ELR (cell line): ENCODE measurements at places on chromosomes 12 and 14.
A peak's percentile ranks its signal among the peaks of the same experiment; 100 is the strongest.

DNA sequence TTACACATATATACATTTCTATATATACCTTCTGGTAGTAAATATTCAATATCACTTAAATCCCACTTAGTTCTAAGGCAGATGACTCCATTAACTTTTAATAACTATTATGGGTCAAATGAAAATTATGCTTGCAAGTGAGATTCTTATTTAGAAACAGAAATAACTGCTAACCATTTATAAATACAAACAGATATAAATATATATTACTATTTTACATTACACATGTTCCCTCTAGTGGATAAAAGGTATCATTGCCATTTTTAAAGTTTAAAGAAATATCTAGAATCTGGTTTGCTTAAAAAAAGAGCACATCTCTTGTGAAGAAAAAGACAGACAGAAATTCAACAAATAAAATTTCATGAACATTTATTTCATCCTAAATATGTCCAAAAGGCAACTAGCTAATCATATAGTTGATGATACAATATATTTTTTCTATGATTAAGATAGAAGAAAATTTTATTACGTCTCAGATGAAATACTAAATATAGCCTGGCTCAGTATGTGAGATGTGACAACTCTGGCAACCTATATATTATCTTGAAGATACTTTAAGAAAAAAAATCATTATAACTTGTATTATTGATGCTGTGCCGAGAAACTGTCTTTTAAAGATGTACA is 11.7 kb upstream of the RAD51AP1 start:
- DNase-seq = peak; percentile 49

DNA sequence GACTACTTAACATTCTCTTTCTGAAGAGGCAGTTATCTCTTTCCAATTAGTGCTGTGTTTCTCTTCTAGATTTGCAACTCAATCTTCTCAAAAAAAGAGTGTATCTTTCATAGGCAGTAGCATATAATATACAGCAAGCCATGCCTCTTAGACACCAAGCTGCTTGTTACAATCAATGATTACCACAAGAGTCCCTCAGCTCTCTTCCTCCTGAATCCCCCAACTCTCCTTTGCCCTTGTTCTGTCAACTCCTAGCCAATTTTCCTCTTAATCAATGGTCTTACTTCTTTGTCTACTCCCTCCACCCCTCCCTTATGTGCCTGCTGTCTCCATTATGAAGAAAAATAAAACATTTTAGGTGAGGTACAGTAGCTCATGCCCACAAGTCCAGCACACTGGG is 2.6 kb downstream of the TMTC1 start:
- DNase-seq = no peak

DNA sequence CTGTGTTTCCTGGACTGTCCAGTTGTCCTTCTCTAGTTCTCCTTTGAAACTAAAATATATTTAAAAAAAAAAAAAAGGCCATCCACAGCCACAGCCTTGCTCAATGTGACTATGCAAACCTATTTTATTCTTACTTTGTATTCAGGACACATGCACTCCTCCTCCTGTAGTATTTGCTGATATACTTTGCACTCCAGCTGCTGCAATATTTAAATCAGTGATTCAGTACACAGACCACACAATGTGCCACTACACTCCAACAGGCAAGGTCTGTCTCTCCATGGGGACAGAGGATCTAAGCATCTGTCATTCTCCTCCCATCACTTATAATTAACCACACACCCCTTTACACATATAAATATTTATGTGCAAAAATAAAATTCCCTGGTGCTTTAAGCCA is 40.2 kb upstream of the CCDC196 start:
- DNase-seq = no peak

- no peak for DNase-seq
Measured at GRCh38 chr12:57342207-57342691, 88.6 kb downstream of the R3HDM2 start.

- peak; percentile 67 for DNase-seq
Measured at GRCh38 chr12:93879476-93880421, 202.6 kb downstream of the CRADD start.

DNA sequence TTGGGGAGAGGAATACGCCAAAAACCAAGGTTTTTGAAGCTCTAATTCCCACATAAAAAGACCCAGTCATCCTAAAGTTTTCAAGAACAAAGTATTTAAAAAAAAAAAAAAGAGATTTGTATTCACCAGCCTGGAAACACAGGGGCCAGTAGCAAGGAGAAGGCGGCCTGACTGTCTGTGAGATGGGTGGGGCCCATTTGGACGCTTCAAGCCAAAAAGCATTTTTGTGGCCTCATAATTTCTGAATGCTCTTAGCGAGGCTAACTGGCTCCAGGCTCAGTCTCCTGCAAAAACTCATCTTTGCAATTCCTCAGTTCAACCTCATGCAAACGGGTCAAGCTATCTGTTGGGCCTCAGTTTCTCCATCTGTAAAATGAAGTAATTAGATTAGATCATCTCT is 514.1 kb downstream of the MED13L start:
- DNase-seq = no peak

GRCh38 chr12:41402801-41403200 is 214.7 kb downstream of the PDZRN4 start:
- peak; percentile 4 for DNase-seq

DNA sequence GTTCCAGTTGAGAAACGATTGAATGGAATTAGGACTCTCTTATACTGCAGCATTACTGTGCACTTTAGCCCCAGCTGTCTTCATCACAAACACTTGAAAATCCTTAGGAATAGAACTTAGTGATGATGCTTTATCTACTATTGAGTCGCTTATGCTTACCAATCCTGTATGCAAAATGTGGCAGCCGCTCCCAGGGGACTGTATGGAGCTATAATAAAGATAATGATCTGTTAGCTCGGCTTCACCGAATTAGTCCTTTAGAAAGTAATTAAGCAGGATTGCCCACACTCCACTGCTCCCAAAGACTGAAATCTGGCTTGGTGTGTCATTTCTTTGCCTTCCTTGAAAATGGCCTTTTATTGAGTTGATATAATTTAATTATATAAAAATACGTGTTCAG is 10.6 kb downstream of the EML1 start:
- no peak for DNase-seq

DNA sequence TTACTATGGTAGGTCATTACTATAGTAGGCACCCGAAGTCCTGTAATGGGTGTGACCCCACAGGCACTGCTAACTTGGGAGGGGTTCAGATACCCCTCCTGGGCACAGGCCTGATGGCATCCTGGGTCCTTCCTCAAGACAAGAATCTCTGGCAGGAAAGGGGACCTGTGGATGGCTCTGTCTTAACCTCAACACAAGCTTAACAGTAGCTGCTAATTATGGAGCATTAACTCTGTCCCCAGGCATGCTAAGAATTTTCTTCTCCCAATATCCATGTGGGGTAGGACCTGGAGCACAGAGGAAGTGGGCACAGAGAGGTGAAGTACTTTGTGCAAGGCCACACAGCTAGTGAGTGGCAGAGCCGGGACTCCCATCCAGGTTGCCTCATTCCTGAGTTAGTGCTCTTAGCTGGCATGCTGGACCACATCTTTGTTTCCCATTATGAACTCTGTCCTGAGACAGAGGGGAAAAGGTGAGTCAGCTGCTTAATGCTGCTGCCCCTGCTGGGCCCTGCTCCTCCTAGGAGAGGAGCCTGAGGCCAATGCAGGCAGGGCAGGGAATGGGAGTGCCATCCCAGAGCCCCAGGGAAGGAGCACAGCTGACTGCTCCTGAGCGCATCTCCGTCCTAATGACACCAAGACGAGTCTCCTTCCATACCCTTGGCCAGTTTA is 32.1 kb downstream of the GALNT16 start:
- peak; percentile 33 for DNase-seq

- DNase-seq = no peak
Measured at GRCh38 chr14:103503296-103503695, 19.3 kb downstream of the CKB start.

DNA sequence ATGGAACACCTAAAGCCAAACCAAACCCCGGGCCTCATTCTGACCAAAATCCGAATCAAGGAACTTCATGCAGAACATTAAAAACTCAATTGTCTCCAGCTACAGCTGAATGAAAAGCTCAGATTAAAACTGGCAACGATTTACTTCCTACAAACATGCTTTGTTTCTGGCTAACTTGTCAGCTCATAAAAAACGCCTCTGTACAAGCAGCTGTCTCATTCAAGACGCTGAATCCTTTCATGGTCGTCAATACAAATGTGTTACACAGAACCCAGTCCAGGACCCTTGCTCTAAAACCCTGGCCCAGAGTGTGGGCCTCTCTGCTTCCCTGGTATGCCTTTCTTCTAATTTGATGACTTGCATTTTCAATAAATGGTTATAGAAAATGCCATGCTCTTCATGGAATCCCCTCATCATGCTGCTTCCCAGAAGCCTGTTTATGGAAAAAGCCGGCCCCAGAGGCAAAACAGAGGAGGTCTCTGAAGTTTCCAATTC is 183.1 kb downstream of the PHLDA1 start:
- no peak for DNase-seq

- no peak for DNase-seq
Measured at GRCh38 chr12:67918441-67918840, 70.8 kb upstream of the IFNG-AS1 start.

DNA sequence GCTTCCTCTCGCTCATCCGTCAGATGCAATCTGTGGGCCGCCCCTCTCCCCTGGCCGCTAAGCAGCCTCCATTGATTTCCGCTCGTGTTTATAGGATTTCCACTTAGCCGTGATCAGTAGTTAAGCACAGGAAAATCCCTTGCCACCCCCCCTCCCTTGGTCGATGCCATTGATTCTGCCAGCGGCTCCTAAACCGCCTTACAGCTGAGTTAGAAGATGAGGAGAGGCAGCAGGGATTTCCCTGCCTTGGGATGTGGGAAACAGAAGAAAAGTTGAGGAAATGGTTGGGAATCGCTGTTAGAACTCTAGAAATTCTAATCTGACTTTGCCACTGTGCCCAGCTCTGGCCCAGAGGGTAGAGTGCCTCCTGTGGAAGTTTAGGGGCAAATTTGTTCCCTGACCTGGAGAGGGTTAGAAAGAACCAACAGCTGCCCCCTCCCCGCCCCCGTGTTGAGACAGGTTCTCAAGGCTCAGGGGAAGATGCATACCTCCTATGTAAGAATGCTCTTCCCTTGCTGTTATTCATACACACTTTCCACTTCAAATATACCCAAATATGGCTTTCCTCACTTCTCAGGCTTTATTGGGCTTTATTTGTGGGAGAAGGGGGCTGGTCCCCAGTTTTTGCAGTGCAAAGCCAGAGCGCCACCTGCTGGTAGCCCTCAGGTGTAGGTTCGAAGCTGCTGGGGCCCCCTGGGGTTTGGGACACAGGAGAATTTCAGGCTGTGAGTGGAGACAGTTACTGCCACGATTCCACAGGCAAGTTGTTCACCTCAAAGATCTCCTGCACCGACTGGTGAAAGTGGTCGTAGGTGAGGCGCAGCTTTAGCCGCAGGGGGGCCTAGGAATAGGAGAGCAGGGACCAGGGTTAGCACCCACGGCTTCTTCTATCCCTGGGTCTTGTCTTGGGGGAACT is 3.2 kb downstream of the THTPA start:
- DNase-seq = peak; percentile 69

DNA sequence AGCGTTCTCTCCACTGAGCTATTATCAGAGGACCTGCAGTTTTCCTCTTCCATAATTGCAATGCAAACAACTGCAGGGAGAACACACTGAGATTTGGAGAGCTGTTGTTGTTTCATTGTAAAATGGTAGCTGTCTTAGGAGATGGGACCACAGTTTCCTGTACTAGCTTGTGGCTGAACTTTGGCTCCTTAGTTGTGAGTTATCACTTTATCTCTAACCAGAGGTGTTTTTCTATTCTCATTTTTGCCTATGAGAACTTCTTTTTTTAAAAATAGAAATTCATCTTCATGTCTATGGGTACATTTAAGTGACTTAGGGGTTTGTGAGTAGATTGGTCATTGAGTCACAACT is 216.5 kb downstream of the SLC38A4 start:
- DNase-seq = no peak

- DNase-seq = peak; percentile 68
Measured at GRCh38 chr14:55240526-55241178, 30.6 kb upstream of the FBXO34 start.

DNA sequence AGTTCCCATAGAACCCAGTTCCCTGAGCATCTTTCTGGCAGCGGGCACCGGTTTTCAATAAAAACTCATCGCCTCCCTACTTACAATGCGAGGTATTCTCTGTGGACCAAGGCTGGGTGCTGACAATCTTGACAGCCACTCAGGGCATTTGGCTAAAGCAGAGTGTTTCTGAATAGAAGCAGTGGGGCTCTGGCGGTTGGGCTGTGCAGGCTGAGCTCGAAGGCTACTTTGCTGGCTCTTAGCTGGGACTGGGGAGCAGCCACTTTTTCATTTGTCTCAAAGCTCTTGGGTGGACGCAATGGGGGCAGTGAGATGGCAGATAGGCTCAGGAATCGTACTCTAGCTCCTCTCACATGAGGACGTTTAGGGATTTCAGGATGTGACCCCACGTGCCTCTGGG is 151.8 kb downstream of the UNC79 start:
- DNase-seq = no peak

DNA sequence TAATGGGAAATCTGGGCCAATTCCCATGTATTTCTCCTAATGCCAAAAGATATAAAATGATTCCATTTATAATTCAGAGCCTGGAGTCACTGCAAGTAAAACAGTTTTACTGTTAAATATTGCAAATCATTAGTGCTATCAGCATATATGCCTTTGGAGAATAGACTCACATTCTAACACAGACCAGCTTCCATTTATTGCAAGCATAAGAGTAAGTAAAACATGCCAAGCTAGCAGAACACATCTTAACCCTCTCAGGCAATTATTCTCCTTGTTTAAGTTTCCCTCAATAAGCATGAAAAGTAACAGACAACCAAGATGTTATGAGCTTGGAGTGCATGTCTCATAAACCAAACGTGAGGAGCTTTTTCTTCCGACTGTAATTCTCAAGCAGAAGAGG is 173.9 kb upstream of the GRIP1 start:
- DNase-seq = no peak
